ENCODE measurements at places on chromosomes 2 and 18.

- DNase-seq: no peak
These were observed 328.9 kb downstream of the TDRD15 start for GRCh38 chr2:21452678-21453077.

DNA sequence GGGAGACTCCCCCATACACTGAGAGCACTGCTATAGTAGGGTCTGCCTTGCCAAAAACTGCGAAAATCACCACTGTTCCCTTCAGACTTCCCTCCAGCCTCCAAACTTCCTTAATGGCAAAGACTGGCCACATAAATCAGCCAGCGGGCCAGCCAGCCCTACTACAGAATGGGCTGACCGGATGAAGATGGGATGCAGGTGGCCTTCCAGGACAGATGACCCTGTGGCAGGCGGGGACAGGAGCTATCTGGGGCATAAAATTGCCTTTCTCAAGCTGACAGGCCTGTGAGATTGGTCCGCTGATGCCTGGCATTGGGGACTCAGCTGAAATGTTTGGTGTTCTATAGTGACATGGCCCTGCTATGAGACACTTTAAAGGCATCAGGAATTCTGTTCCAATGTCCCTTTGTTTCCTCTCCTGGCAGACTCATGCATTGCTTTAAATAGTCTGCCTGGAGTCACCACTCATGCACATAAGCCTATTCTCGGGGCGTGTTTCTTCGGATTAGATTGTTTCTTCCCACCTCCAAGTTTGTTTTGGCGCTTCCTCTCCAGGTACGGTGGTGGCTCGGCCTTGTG is 135.9 kb downstream of the ALPK2 start:
- DNase-seq: no peak

GRCh38 chr2:241031436-241032165 is 33.2 kb downstream of the SNED1 start:
- DNase-seq: no peak

- no peak for DNase-seq
These were observed 278.3 kb downstream of the RBM43 start for GRCh38 chr2:150983314-150983897.

DNA sequence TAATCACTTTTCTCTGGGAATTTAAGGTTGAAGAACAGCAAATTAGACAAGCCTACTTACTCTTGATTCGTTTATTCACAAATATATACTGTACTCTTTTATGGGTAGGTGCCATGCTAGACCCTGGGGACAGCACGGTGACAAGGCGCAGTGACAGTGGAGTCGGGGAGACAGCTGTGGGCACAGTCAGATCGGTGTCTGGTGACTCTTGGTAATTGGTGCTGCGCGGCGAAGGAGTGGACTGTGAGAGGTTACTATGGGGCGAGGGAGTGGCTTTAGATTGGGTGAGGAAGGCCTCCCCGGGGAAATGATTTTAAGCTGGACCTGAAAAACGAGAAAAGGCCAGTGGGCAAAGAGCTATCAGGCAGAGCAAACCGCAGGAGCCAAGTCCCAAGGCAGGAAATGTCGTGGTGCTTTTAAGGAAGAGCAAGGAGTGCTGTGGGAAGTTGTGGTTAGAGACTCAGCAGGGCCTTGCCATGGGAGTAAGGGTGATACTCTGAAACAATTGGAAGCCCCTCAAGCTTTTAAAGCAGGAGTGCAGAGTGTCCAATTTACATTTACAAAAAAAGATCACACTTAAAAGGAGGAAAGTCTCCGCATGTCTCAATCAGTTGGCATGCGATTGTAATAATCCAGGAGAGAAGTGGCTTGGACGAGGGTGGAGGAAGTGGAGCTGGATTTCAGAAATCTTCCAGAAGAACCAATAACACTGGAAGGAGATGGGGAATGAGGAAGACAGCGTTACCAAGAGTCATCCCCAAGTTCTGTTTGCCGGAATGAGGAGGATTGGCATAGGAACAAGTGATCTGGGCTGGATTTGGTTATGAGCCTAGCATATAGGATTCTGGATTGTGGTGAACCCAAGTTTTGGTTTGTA is 36.1 kb upstream of the TXNDC2 start:
- no peak for DNase-seq

GRCh38 chr2:152475982-152476381 is 141.0 kb downstream of the FMNL2 start:
- no peak for DNase-seq

- no peak for DNase-seq
These were observed 48.2 kb upstream of the PPM1B start for GRCh38 chr2:44120428-44120827.

- no peak for DNase-seq
These were observed 60.7 kb downstream of the TET3 start for GRCh38 chr2:74045454-74045853.

DNA sequence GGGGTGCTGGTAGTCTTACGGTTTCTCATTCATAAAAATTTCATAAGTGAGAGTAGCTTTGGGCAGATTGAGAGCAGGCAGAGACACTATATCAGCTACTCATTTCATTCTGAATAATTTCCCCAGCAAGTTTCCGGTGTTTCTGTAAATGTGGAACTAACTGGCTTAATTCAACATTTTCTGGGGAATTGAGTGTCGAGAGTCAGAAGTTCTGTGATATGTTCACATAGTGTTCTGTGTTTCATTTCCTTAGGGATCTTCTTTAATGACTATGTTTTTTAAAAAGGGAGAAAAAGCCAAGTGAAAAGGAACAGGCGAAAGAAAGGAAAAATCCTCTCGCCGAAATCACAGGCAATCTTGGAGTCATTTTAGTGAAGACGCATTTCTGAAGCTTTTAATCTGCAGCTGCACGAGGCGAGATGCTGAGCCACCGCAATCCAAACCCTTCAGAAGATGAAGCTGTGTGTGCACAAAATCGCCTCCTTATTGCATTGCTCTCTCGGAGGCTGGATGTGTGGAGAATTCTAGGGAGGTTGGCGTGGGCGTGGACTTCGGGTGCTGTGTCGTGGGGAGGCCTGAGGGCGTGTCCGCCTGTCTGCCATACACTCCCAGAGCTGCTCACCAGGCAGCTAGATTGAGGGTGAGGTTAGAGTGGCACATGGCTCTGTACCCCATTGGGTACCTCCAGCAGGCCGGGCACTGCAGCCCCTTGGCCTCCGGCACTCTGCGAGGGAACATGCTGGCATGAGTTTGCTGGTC is 38.4 kb upstream of the HDAC4 start:
- no peak for DNase-seq

GRCh38 chr2:3420076-3420768 is 40.7 kb downstream of the TRAPPC12 start:
- DNase-seq: no peak

GRCh38 chr2:231711677-231712450 is 3.5 kb downstream of the PTMA start:
- no peak for DNase-seq

DNA sequence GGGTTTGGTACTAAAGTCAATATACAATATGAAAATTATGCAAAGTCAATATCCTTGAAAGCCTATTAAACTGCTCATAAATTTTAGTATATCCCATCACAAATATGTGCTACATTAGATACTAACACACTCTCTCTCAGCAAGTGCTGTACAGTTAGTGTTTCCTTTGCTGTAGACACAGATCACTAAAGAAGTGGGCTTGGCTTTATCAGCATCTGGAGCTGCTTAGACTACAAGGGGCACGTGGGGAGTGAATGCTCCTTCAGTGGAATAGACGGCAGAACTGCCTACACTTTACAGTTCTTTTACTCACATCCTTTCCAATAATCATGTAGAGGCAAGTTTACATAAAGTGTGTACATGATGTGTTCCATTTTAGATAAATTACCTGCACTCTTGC is 26.0 kb upstream of the EFEMP1 start:
- DNase-seq: no peak

GRCh38 chr2:189821953-189822748 is 37.9 kb downstream of the PMS1 start:
- no peak for DNase-seq

DNA sequence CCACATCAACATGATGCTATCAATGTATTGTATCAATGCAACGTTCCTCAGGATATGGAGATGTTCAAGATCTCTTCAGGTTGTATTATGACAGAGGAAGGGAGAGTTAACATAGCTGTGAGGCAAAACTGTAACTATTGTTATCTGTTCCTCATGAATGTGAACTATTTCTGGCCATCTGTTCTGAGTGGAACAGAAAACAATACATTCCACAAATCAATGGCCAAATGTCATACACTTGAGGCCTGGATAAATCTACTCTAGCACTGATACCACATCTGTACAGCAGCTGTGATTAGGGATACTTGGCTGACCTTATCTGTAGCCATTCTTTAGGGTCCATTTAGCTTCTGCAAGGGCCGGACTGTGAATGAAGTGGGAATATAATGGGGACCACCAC is 447.9 kb downstream of the IRS1 start:
- DNase-seq: no peak

GRCh38 chr18:65287652-65288051 is 463.2 kb upstream of the CDH7 start:
- DNase-seq: no peak

- DNase-seq: no peak
These were observed 418.0 kb upstream of the UBE2E3 start for GRCh38 chr2:180562378-180562777.

GRCh38 chr2:138381373-138381772 is 120.2 kb upstream of the SPOPL start:
- DNase-seq: no peak

- no peak for DNase-seq
These were observed 97.1 kb downstream of the PRPF40A start for GRCh38 chr2:152620208-152620607.
